ENCODE measurements at places on chromosomes 7 and 10.

DNA sequence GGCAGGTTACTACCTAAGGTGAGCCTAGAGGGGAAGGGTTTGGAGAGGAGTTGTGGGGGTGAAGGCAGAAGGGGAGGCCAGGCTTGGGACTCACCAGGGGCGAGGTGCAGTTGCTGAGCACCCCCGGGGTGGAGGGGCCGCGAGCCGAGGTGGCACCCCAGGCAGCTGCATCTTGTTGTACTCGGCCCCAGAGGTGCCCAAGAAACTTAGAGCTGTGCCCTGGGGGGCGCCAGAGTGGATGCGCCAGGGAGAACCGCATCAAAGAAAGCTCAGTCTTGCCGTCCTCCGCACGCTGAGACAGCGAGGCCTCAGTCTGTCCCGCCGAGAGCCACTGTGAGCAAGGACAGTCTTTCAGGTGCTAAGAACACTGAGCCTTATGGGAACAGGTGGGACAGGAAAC is 7.4 kb downstream of the ATG9B start:
- no peak for DNase-seq

DNA sequence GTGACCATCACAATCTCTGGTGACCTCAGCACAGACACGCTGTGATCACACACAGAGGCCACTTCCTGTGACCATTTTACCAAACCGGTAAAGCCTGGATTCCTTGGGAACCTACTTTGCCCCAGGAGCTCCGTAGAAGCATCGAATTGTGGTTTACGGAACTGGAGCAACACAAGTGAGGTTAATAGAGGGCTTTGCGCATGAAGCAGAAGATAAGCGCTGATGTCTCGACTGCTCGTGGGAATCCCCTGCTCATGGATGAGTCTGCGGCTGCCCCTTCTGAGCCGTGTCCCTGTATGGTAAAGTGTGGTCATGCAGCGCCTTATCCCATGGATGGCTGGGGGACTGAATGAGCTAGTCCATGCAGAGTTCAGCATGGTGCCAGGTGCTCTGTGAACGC is 53.6 kb downstream of the VIPR2 start:
- no peak for DNase-seq

DNA sequence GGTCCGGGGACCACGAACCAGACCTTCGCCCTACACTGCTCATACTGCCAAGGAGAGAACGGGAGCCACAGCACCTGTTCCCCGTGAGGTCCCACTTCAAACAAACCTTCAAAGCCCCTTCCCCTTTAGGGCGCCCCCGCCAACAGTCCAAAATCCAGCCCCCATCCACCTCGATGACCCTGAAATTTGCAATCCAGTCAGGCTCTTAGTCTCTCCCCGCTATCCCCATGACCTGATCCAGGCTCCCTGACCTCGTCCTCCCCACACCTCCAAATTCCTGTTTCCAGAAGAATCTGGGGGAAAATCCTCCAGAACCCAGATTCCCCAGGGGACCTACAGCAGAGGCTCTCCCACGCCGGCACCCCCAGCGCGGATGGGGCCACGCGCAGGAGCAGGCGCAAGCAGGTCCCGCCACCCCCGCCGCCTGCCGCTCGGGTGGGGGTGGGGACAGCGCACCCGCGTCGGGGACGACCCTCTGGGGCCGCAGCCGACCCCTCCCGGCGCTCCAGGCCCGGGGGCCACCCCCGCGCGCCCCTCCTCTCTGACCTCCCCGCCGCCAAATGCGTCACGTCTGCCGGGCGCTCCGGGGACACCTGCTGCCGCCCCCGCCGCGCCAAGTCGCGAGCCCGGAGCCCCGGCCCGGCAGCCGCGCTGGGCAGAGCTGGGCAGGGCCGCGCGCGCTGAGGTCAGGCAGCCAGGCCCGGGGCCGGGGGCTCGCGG is 753 bp downstream of the CAMK2B start:
- DNase-seq: no peak

- no peak for DNase-seq
These were observed 27.1 kb downstream of the MGMT start for GRCh38 chr10:129494176-129494575.

DNA sequence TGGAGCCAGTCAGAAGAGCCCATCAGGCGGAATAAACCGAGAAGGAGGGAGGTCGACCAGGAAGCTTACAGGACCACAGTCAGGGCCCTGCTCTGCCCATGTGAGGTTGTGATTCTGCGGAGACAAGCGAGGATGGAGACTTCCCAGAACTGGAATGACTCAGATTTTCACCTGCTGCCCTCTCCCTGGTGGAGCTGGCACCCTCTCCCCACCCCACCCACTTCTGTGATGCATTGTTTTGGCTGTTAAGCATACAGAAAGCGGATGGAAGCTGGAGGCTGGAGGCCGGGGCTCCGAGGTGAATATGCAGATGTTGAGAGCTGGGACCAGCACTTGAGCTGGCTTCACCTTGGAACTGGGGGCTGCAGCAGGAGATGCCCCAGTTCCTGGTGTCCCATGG is 57.4 kb downstream of the NPTX2 start:
- DNase-seq: no peak

- DNase-seq: no peak
These were observed 383 bp upstream of the R3HCC1L start for GRCh38 chr10:98134117-98134430.

GRCh38 chr7:158470336-158470735 is 117.3 kb downstream of the PTPRN2 start:
- DNase-seq: no peak

- DNase-seq: no peak
These were observed 10.6 kb upstream of the CALU start for GRCh38 chr7:128728598-128728997.

DNA sequence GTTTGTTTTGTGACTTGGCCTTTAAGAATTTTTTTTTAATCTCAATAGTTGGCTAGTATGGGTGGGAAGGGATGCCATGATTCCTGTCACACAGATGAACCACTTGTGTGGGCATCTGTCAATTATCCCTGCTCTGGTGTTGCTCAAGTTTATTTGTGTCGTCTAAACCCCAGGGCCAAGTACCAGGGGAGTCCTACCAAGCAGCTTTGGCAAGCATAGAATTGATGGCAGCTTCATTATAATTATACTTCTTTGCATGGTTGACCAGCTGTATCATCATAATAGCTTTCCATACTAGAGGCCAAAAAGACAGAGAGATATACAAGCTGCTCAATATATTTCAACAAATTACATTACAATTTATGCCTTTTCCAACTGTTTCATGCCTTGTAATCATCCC is 30.4 kb downstream of the SUGCT start:
- no peak for DNase-seq

- no peak for DNase-seq
These were observed 106.8 kb downstream of the MBL2 start for GRCh38 chr10:52665821-52666220.

DNA sequence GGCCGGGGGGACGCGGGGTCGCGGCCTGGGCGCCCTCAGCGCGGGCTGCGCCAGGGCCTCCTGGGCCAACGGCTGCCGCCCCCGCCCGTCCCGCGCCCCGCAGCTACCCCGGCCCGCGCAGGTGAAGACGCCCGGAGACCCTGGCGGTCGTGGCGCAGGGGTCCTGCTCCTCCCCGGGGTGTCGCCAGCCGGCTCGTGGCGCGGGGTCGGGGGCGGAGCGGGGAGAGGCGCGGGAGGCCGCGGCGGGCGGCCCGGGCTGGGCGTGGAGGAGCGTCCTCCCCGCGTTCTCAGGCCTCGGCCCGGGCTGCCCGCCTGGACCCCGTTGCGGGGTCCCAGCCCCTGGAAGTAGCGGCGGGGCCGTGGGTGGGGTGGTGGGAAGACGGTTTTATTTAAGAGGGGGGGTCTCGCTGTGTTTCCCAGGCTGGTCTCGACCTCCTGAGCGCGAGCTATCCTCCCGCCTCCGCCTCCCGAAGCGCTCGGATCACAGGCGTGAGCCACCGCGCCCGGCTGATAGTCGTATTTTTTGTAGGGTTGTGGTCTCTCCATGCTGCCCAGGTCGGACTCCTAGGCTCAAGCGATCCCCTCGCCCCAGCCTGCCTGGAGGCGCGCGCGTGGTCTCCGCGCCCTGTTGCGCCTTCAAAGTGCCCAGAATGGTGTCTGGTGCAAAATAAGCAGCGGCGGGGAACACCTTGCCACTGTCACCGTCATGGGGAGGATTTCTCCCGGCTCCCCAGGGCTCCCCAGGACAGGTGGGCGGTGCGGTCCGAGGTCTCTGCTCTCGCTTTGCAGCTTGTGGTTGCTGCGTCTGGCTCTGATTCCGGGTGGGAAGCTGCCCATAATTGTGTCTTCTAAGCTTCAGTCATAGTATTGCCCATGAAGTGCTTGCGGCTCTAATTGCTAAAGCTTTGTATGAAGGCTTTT is 15.3 kb upstream of the SUN1 start:
- no peak for DNase-seq

Data from DMS 273 treated with DMSO at 0.1 percent for 48 hours (cell line).